ENCODE measurements at places on chromosomes 13 and 19.

DNA sequence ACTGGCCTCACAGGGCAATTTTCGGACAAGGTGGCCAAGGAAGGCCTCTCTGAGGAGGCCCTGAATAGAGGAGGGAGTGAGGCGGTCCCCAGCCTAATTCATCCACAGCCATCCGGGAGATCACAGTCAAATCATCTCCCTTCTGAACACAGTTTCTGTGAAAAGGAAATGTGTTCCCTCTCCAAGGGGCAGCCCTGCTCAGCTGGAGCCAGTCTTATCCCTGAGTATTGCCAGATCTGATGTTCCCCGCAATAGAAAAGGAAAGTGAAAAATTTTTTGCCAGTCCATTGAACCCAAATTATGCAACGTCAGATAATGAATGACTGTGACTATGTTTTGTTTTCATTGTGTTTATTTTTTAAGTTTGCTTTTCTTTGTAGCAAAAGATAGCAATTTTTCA is 125.9 kb downstream of the SIPA1L3 start:
- no peak for DNase-seq

GRCh38 chr13:92804346-92804745 is 422.3 kb upstream of the GPC6 start:
- DNase-seq: no peak

DNA sequence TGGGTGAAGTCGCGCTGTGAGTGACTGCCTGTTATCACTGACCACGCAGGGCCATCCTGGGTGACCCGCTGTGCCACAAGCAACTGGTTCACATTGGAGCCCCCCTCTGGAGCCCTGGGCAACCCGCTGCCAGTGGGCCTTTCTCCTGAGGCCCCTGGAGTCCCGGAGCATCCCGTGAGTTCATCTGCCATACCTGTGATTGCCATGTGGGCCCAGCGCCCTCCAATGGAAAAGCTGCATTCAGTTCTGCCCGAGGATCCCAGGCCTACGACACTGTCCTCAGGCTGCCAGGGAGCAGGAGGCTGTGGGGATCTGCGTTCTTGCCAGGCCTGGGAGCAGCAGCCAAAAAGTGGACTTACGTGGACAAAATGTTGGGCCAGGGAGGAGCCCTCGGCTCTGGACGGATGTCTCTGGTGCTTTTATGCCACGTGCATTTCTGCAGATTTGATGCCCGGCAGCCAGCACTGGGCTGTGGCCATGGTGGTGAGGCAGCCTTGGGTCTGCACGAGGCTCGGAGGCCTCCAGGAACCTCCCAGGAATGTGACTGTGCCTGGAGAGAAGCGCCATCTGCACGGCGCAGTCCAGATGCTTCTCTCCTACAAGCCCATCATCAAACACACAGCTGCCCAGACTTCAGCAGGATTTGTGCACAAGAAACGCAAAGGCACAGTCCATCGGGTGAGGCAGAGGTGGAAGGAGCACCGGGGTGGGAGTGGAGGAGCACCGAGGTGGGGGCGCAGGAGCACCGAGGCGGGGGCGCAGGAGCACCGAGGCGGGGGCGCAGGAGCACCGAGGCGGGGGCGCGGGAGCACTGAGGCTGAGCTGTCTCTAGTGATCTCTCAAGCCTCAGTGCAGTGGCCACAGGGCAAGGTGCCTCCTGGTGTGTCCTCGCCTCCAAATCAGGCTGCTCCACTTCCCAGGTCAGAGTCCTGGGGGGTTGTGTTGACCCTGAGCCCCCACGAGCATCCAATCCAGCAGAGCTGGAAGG is 44.0 kb downstream of the C13orf46 start:
- no peak for DNase-seq

- no peak for DNase-seq
Measured at GRCh38 chr13:26370553-26370952, 116.6 kb downstream of the CDK8 start.

- DNase-seq: no peak
Measured at GRCh38 chr13:19590423-19590822, 29.1 kb upstream of the TPTE2 start.

GRCh38 chr13:98311200-98311548 is 134.1 kb upstream of the RNF113B start:
- DNase-seq: no peak

- DNase-seq: no peak
Measured at GRCh38 chr13:33277946-33278345, 7.6 kb downstream of the STARD13 start.

DNA sequence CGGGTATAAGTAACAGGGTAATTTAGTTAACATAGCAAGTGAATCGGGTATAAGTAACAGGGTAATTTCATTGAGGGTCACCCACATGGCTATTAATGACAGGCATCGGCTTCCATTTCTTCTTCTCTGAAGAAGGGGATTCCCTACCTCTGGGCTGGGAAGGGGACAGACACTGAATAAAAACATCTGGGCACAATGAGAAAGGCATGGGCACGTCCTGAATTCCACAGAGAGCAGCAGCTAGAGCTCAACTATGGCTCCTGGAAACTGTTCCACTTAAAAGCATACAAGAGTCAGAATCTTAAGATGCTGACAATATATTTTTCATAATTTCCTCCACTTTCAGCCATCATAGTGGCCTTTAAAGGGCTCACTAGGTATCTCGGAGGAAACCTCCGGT is 51.8 kb downstream of the CRYL1 start:
- DNase-seq: no peak

Measured in central memory CD4-positive, alpha-beta T cell (primary cell).